CD4-positive, alpha-beta T cell treated with Interleukin-6 at 100 ng/mL for 8 hours (primary cell): ENCODE measurements at places on chromosomes 1 and 21.

GRCh38 chr1:164764333-164764732 is 205.3 kb downstream of the PBX1 start:
- no peak for DNase-seq

- no peak for DNase-seq
Measured at GRCh38 chr21:36555199-36555800, 75.4 kb upstream of the CLDN14 start.

- no peak for DNase-seq
Measured at GRCh38 chr1:118862755-118863154, 125.4 kb downstream of the TBX15 start.

DNA sequence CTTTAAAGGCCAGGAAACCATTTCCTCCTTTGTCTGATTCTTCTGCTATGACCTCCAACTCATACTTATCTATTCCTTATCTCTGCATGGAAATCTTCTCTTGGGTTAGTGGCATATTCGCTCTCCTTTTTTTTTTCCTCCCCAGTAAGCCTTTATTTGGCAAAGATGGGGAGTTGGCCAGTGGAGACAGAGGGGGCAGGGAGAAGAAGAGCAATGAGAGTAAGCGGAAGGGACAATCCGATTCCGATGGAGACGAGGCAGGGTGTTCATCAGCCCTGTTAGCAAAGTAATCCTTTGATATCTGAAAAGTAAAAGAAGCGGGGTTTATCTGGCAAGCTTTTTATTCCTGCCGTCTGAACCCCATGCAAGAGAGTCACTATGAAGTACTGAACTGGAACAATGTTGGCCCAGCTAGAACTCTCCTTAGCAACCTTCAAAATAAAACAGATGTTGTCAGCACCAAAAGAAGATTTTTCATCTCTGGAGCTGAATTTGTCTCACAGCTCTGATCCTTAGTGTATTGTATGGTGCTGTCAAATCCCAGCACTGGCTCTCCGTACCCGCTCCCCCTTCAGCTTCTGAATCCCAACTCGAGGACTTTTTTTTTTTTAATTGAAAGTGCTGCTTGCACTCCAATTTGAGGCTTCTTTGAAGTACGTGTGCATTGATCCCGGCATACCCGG is 40.9 kb downstream of the PTGFRN start:
- no peak for DNase-seq

GRCh38 chr1:213619026-213619425 is 368.7 kb upstream of the PROX1 start:
- no peak for DNase-seq

GRCh38 chr1:69513601-69514000 is 54.1 kb upstream of the LRRC7 start:
- DNase-seq = no peak

- no peak for DNase-seq
Measured at GRCh38 chr1:88296227-88296626, 387.8 kb upstream of the PKN2 start.

GRCh38 chr1:15714406-15715136 is 21.5 kb upstream of the SLC25A34 start:
- DNase-seq = no peak

DNA sequence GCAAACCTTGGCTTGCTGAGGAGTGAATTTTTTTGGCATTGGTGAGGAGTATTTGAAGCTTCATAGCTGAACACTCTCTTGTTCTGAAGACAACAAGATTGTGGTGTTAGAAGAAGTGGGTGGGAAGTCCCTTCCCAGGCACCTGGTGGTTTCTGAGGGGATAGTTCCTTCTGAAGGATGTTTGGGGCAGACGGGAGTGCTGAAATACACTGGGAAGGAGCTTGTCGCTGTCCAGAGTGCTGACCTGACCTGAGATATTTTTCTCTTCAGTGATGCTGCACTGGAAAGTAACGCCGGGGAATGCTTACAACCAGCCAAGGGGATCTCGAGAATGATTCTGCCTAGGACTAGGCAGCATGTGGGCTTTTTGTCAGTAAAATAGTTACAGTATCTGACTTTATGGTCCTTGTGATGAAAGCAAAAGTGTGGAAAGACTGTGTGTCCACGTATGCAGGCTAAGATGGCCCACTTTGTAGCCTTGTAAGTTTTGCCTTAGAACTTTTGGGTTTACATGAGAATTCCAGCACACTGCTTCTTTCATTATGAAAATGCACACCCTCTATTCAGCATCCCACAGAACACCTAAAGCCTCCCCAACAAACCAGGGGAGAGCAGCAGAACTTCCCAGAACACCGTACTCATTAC is 33.1 kb upstream of the NFASC start:
- no peak for DNase-seq

- DNase-seq = no peak
Measured at GRCh38 chr21:14870853-14871149, 194.0 kb downstream of the NRIP1 start.

DNA sequence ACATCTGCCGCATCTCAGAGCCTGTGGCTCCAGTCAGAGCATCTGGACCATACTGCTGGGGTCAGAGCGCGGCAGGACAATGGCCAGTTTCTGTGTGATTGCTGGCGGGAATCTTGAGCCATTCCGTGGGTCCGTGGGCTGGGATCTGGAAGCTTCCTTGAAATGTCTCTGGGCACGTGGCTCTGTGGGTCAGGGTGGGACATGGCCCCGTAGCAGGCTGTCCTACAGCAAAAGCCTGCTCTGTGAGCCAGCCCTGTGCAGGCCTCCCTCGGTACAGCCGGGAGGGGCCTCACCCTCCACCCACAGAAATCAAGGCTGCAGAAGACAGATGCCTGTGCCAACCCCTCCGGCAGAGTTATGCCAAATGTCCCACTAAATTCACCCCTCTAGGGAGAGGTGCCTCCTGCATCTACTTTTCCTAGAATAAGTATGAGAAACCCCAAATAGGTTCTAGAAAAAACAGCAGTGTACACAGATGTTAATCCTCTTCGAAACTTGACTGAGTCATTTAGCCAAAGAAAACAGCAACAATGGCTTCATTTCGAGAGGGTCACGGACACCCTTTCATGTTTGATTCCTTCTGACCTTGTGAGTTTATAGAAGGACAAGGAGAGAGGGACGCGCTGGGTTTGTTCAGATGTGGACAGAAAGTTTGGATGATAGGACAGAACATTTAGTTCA is 27.8 kb downstream of the COL18A1 start:
- DNase-seq = no peak

DNA sequence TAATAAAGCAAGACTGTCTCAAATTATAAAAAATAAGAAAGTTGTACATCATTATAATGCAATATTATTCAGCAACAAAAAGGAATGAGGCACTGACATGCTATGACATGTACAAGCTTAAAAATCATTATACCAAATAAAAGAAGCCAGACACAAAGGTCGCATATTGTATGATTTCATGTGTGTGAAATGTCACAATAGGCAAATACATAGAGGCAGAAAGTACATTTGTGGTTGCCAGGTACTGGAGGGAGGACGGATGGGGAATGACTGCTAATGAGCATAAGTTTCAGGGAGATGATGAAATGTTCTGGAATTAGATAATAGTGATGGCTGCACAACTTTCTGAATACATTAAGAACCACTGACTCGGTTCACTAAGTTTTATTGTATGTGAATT is 73.6 kb upstream of the NBPF3 start:
- no peak for DNase-seq

DNA sequence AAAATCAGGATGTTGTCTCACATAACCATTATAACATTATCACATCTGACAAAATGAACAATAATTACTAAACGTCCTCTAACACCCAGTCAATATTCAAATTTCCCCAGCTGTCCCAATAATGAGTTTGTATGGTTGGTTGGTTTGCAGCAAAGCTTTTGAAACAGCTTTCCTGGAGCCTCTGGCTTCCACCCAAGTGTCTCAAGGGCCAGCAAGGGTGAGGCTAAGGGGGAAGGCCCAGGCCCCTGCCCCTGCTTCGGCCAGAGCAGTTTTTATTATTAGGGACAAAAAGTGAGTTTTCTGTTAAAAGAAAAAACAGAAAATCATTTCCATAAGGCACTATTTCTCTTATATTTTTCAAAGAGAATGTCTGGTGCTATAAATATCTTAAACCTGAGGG is 19.1 kb upstream of the AVPR1B start:
- no peak for DNase-seq

DNA sequence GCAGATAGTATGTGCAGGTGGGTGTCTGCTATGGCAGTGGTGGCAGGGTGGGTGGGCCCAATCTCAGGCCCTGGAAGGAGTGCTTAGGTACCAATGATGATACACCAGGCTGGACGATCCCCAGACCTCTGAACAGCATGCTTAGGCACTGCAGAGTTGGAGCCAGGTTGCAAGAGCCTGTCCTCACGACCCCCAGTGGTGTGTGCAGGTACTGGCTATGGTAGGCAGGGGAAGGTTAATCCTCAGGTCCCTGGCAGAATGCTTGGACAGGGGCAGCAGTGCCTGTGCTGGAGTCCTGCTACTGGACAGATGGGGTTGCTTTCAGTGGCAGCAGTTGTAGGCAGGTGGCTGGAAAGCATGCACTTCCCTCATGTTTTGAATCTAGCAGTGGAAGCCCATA is 100.5 kb upstream of the NEK7 start:
- no peak for DNase-seq

DNA sequence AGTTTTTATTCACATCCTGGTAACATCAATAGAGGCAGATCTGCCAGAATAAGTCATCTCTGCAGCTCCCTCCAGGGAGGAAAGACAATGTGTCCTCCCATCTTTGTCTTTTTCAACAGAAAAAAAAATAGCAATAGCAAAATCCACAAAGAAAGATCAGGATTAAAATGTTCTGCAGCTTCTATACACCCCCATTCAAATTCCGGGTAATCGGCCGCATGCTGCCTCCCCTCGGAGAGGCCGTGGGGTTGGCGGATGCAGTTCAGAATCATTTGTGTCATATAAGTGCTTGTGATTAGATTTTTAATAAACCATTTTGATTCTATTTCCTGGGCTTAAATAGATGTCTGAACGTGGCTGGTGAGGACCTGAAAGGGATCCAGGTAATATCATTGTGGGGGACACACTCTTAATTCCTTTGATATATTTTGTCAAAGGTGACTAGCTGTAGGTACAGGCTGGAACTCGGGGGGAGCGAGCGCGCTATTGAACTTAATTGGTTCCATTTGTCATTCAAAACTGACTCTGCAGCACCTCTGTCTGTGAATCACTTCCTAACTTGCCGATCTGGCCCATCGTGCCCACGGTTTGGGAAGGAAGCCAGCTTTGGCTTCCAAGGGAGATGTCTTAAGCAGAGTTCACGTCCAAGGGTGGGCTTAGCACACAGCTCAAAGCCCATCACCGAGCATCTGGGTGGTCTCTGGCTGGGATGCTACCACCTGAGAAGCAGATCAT is 85.6 kb upstream of the ARHGEF16 start:
- no peak for DNase-seq

- no peak for DNase-seq
Measured at GRCh38 chr1:4741876-4742423, 87.5 kb downstream of the AJAP1 start.

GRCh38 chr21:22120616-22121266 is 1122.5 kb downstream of the NCAM2 start:
- DNase-seq = no peak

DNA sequence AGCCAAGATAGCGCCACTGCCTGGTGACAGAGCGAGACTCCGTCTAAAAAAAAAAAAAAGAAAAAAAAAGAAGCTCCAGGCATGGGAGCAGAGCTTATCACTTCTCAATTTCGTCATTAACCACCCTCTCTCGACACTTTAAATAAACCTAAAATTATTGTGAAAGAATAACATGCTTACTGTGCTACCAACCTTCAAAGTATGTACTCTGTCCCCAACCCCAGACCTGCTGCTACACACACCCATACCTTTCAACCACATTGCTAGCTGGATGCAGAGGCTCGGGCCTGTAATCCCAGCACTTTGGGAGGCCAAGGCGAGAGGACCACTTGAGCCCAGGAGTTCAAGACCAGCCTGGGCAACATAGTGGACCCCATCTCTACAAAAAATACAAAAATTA is 38.7 kb downstream of the GNPAT start:
- DNase-seq = no peak

- no peak for DNase-seq
Measured at GRCh38 chr1:232980355-232980978, 30.1 kb downstream of the NTPCR start.

- DNase-seq = no peak
Measured at GRCh38 chr1:16338961-16339360, 13.3 kb downstream of the FBXO42 start.

- peak; percentile 26 for DNase-seq
Measured at GRCh38 chr1:179121159-179121938, 39.5 kb downstream of the TOR3A start.

DNA sequence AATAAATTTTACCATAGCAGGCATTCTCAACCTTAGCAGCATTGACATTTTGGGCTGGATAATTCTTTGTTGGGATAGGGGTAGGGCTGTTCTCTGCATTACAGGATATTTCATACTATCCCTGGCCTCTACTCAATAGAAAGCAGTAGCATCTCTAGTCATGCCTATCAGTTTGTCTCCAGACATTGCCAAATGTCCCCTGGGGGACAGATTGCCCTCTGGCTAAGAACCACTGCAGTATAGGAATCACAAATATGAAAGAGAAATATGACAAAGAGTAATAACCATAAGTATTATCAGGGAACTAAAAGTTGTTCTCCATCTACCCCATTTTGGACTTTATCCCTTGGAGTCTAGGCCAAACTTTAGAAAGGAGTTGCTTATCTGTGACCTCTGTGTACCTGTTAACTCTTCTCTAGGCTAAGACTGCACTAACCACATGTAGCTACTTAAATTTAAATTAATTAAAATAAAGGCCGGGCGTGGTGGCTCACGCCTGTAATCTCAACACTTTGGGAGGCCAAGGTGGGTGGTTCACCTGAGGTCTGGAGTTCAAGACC is 76.1 kb downstream of the AGO3 start:
- DNase-seq = no peak

DNA sequence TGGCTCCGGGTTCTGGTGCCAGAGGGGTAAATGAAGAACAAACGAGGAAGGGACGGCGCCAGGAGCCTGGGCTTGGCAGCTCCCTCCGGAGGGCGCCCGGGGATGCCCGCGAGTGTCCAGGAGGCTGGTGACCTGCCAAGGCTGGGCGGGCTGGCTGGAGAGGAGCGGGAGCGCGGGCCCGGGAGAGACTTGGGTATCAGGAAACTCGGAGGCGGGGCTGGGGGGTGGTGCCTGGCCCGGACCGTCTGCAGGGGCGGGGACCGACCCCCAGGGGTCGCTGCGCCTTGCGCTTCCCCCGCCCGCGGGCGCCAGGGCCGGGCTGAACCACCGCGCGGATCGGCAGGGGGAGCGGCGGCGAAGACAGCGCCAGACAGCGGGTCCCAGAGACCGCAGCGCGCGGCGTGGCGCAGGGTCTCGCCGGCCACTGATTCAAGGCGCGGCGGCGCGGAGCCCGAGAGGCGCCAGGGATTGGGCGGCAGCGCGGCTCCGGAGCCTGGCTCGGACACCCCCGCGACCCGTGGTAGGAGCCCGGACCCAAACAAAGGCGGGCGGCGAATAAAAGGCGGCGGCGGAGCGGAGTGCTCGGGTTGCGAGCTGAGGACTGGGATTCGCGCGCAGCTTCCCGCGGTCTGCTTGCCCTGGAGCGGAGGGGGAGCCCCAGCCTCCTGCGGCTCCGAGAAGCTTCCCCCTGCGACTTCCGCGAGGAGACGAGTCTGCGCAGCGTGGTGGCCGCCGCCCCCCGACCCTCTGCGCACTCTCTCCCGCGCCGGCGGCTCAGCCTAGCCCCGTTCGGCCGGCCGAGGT is at the start of gene DISP3:
Gene DISP3, plus strand, starts transcription at position 585 of the 804 bp plus-strand sequence. CDS start 21,838 bp downstream, outside the sequence.
- peak; percentile 48 for DNase-seq
